ENCODE measurements at places on chromosomes 3 and 15. TPM values are rescaled to one million over a fixed set of nuclear protein-coding genes. Genes with fewer than 3 reads are reported as not detected.

DNA sequence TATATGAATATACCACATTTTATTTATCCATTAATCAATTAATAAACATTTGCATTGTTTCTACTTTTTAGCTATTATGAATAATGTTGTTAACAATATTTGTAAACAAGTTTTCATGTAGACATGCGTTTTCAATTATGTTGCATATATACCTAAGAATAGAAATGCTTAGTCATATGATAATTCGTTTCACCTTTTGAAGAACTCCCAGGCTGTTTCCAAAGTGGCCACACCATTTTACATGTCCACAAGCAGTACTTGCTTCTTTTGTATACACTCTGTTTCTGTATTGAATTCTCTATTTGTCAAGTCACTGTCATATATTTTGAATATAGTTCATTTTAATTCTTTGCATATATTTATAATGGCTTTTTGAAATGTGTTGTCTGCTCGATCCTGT, 206.9 kb upstream of the ZBTB20 start:
- DNase-seq, result no peak

GRCh38 chr3:157384031-157384430, 52.6 kb upstream of the PTX3 start:
- no peak for DNase-seq

SEMA6D gene
- not detected for total RNA-seq

PAQR9 gene
- total RNA-seq, result not detected
